Glutamatergic neuron (in vitro differentiated cells): ENCODE measurements at places on chromosomes 7 and 10.

DNA sequence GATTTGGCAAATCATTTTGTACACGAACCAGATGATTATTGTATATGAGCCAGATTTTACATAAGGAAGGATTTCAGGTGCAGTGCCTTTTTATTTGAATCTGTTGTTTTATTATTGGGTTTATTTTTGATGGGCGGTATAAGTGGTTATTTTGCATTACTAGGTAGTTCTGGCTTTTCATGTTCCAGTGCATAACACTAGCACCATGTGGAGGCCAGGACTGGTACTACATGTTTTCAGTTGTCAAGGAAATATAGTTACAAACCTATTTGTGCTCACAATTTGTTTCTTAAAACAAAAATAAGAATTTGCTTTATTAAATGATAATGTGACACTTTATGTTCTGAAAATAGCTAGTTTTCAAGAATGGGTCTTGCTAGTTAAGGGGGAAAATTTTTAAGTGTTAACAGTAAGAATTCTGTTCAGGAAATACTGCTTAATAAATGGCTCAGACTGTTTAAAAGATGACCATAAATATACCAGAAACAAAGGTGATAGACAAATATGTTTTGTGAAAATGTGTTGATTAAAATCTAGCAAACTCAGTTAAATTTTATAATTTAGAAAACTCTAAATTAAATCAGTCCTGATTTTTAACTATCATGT, 7.1 kb upstream of the SEMA3E start:
- DNase-seq: peak; percentile 46

DNA sequence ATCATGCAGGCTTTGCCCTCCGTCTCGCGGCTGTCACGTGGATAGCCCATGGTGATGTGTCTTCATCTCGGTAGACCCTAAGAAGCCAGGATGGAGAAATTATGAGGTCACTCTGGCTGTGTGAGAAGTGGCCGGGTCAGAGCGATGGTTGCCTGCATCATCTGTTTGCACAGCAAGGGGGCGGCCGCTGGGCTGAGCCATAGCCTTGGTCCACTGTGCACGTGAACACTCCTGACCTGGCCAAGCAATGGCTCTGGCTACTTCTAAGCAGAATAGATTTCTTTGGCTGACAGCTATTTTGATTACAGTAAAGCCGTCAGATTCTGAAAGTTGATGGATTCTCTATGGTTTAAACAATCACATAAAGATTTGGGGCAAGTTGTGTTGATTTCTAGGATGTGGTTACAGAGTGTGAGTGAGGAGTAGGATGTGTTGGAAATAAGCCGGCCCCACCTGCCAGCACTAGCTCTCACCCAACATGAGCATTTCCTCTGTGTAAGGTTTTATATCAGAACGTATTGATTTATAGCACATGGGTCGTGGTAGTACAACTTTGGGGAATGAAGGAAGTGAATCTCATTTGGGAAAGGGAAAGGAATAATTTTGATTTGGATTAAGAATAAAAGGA, 214.4 kb upstream of the GPR26 start:
- no peak for DNase-seq

DNA sequence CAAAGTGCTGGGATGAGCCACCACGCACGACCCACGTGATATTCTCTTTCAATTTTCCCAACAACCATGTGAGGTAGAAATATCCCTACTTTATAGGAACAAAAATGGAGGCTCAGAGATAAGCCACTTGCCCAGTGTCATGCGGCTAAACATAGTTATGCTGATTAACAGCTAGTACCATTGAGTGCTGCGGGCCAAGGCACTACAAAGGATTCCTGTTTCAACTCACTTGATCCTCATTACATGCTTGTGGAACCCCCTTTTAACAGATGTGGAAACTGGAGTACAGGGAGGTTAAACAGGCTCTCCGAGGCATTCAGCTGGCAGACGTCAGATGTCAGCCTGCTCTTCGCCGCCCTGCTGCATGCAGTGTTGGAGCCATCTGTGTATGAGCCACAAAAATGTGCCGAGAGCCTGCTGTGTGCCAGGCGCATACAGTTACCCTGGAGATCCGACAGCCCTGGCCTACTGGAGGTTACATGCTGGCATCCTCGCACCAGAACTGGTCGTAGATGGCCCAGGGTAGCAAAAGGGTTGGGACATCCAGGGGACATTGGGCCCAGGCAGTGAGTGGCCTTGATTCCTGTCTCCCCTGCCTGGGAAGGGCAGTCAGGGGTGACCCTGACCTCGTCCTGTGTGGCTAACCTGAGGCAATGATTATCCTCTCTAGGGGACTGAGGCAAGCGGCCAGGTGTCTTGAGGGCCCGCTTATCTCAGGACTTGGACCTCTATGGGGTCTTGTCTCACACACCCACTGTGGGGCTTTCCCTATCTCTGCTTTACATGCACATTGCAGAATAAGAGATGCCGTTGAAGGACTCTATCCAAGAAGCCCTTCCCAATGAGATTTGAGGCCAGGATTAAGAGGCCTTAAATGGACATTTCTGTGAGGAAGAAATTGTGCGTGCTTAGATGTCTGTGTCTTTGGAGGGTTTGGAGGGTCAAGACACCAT, 18.5 kb upstream of the SRGN start:
- peak; percentile 46 for DNase-seq

DNA sequence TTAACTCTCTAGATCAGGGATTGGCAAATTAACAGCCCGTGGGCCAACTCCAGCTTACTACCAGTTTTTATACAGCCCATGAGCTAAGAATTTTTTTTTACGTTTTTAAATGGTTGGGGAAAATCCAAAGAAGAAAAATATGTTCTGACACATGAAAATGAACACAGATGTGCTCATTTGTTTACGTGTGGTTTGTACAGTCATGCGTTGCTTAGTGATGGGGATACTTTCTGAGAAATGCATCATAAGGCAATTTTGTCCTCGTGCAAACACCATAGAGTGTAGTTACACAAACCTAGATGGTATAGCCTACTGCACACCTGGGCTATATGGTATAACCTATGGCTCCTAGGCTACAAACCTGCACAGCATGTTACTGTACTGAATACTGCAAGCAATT, 8.3 kb upstream of the SMKR1 start:
- no peak for DNase-seq

- DNase-seq: no peak
Observed at GRCh38 chr7:99541212-99541611, 10.7 kb downstream of the FAM200A start.

DNA sequence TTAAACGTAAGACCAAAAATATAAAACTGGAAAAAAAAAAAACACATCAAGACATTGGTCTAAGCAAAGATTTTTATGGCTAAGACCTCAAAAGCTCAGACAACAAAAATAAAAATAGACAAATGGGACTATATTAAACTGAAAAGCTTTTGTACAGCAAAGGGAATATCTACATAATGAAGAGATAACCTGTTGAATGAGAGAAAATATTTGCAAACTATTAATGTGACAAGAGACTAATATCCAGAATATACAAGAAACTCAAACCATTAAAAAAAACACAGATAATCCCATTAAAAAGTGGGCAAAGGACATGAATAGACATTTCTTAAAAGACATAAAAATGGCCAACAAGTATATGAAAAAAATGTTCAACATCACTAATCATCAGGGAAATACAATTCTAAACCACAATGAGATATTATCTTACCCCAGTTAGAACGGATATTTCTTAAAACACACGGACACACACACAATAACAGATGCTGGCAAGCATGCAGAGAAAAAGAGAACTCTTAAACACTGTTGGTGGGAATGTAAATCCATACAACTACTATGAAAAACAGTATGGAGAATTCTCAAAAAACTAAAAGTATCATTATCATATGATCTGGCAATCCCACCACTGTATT, 28.8 kb downstream of the CNOT4 start:
- DNase-seq: no peak

DNA sequence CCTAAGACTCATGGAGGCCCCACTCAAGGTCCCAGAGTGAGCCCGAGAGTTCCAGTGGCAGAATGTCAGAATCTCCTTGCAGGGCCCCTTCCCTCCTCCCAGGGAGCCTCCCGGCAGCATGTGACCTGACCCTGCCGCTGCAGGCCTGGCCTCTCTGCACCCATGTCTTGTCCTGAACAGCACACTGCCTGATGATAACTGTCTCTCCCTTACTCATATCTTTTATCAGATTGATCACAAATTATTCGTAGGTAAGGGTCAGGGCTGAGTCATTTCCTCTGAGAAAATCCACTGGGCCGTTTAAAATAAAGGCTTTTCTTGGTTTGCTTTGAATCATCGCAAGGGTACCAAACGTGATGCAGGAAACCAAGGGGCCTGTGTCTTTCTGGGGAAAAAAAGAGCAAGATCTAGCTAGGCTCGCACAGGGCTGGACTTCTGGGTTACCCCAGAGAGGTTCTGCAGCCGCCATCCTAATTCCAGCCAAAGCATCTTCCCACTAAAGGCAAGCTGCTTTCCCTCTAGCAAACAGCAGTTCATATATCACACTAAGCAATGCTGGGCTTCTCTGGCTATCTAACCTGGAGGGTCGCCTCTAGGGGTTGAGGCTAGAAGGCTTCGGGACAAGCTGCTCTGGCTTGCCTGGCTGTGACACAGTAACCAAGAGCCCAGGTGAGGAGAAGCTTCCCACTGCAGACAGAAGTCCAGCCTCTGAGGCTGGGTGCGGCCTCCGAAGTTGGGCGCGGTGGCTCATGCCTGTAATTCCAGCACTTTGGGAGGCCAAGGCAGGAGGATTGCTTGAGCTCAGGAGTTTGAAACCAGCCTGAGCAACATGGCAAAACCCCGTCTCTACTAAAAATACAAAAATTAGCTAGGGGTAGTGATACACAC, 104.9 kb downstream of the SPDYE5 start:
- DNase-seq: no peak

DNA sequence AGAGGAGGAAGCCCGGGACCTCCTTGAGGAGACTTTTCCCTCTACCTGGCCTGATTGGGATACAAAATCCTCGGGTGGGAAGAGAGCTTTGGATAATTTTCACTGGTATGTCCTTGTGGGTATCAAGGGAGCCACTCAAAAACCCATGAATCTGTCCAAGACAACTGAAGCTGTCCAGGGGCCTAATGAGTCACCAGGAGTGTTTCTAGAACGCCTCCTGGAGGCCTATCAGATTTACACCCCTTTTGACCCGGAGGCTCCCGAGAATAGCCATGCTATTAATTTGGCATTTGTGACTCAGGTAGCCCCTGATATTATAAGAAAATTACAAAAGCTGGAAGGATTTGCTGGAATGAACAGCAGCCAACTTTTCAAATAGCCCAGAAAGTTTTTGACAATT, 38.6 kb downstream of the ZNF25 start:
- DNase-seq: no peak

DNA sequence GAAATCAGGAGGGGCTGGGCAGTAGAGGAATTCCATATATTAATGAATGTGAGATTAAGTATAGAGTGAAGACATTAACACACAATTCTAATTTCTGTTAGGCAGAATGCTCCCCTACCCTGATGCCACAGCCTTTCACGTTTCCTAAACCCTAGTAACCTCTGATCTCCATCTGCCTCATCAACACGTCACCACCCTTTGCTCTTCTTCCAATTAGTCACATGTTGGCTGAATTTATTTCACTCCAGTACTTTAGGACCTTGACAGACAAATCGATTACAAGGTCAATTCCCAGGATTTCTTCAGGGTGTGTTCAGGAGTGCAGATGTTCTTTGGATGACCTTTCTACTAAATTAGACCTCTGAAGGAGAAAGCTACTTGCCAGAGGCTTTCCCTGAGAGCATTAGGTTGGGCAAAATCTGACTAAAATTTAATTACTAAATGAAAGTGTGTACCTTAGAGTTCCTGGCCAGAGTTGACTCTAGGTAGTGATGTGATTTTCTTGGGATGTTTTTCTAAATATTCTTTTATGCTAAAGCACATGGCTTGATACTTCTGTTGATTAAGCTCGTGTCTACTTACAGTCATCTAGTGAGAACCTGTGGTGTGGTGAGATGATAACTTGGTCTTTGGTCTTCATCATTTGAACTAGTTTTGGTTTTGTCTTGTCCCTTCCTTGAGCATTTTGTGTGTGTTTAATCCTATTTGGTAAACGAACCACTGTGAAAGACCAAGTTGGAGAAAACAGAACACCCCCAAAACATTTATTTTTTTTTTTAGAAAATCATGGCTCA, 12.7 kb downstream of the AGR2 start:
- no peak for DNase-seq

GRCh38 chr7:94649450-94649849, 6.5 kb downstream of the SGCE start:
- no peak for DNase-seq

DNA sequence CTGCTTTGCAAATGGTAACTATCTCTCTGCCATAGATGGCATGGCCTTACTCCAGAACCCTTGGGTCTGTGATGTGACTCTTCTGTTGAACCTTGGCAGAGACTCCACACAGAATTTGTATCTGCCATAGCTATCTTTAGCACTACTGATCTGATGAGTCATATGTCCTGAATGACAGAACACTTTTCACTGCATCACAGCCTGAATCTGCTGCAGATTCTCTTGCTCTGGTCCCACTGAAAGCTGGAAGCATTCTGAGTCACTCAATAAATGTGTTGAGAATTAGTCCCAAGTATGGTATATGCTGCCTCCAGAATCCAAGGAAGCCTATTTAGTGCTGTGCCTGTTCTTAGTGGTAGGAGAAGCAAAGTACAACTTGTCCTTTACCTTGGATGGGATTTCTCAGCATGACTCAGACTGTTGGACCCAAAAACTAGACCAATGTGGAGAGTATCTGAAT, 39.5 kb upstream of the ANKRD1 start:
- DNase-seq: no peak

DNA sequence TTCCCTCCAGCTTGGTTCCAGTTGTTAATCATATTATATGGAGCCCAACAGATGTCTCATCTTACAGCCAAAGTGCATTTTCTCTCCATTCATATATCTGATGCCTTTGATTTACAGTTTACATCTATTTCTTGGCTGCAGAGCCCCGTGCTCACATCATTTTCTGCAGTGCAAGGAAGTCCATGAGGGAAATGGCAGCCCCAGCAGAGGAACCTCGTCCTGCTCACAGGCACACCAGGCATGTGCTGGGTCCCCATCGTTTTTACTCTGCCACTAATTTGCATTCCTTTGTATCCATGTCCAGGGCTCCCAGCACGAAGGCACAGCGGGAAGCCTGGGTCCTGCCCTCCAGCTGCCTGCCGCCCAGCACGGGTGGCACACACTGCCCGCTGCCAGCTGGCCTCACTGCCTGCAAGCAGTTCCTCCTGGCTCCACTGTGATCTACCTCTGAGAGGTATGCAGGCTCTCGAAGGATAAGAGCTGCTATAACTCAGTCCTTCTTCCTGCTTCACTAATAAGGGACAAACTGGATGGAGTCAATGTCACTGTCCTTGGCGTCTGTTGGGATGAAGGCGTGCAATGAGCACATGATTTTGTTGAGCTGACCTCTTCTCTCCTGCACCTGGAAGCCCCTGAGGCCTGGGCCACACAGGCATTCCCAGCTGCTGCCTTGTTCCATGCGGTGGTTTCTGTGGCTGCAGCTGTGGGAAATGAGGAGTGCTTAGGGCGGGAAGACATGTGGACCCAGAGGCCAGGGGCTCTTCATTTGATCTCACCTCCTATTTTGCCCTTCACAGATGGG, 583.6 kb upstream of the MGMT start:
- DNase-seq: no peak

GRCh38 chr10:13382703-13383398, 34.8 kb upstream of the SEPHS1 start:
- no peak for DNase-seq

- no peak for DNase-seq
Observed at GRCh38 chr7:51236470-51237132, 80.0 kb downstream of the COBL start.

- no peak for DNase-seq
Observed at GRCh38 chr10:14448197-14448990, 117.7 kb upstream of the FRMD4A start.

- peak; percentile 33 for DNase-seq
Observed at GRCh38 chr10:71963351-71964097, 671 bp upstream of the CHST3 start.

GRCh38 chr10:82768040-82768439, 893.0 kb downstream of the NRG3 start:
- no peak for DNase-seq
